ENCODE measurements at places on chromosomes 16 and 17.

GRCh38 chr17:43800736-43801135 is 20.5 kb downstream of the CFAP97D1 start:
- no peak for DNase-seq

DNA sequence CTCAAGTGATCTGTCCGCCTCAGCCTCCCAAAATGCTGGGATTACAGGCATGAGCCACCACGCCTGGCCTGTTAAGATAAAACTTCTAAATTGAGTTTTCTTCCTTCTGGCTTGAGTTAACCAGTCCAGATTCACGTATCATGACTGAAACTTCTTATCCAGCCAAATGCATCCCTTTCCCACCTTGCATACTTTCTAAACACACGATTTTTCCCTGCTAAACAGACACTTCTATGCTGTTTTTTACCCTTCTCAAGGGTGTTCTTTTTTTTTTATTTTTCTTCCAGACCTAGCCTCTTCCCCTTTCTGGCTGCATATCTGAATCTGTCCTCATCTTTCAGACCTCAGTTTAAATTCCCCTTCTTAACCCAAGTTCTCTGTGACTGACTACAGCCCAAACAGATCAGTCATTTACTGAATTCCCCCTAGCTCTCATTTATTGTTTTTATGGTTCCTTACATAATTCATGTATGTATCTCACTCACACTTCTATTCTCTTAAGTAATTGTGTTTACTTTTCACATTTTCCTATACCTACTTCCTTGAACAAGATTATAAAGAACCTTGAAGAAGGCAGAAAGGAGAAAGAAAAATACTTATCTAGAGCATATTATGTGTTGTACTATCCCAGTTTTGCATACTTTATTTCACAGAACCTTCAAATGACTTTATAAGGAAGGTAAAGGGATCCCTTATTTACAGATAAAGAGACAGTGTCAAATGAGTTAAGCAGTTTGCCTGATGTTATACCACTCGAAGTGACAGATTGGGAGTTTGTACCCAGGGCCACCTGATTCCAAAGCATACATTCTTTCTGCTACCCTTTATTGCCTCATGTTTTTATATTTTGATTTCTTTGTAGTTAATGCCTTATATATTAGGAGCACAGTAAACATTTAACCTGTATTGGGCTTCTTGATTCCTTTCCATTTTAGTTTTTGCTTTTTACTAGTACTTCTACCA is 5.2 kb downstream of the EVI2B start:
- no peak for DNase-seq

DNA sequence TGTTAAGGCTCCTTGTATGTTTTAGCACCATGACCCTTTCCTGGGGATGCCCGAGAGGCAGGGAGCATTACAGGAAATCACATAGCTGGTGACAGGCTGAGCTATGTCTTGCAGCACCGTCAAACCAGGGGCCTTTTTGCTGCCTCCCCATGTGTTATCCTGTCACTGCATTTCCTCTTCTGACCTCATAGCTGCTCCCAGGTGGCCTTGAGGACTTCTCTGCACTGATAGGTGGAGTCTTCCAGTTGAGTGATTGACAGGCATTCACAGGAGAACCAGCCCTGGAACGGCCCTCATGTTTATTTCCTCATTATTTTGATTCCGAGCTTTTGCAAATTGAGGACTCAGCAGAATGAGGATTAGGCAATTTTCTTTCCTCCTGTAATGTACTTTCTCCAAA is 349.6 kb downstream of the HAPSTR1 start:
- DNase-seq = no peak

GRCh38 chr16:4475880-4476788 is at the start of gene HMOX2:
HMOX2 (plus strand) TSS chr16:4476398; CDS start chr16:4505525, 29,127 bp downstream.
- DNase-seq = peak; percentile 87

- DNase-seq = no peak
Measured at GRCh38 chr17:34465789-34466188, 102.8 kb upstream of the CCL1 start.

GRCh38 chr16:47416869-47417268 is 44.0 kb downstream of the ITFG1 start:
- no peak for DNase-seq

DNA sequence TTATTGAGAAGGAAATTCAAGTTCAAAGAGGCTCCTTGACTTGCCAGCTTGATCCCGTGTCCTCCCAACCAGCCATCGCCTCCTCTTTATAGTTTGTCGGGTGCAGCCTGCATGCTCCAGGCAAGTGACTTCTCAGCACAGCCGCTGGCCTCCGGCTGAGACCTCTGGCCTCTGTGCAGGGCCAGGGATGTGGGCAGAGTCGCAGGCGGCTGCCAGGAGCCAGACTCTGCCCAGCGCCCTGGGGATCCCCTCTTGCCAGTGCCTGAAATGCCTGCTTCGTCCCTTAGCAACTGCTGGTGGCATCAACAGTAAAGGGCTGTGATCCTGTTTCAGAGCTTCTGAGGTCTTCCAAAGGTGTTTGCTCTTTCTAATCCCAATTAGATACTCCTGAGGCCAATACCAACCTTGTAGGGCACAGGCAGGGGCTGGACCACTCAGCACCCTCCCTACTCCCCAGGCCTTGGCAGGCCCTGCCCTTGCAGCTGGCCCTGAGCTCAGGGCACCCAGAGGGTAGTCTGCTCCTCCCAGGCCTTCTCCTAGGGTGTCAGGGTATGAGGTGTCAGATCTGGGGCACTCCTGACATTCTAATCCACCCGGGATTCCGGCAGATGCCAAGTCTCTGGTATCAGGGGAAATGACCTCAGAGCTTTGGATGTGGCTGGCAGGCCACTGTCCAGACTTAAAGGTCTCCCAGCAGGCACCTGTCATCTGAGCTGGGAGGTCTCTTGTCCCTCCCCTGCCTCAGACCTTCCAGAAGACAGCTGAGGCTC is 68.0 kb upstream of the SIAH1 start:
- DNase-seq = no peak

DNA sequence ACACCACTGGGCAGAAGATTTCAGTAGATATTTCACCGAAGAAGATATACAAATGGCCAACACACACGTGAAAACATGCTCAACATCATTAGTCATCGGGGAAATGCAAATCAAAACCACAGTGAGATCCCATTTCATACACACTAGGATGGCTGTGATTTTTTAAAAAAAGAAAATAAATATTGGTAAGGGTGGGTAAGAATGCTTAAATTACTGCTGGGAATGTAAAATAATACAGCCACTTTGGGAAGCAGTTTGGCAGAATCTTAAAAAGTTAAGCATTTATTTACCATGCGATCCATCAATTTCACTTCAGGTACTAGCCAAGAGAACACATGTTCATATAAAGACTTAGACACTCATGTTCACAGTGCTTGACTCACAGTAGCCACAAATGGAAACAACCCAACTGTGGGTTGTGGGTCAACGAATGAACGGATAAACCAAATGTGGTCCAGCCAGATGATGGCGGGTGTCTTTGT is 6.5 kb upstream of the C16orf74 start:
- DNase-seq = no peak

DNA sequence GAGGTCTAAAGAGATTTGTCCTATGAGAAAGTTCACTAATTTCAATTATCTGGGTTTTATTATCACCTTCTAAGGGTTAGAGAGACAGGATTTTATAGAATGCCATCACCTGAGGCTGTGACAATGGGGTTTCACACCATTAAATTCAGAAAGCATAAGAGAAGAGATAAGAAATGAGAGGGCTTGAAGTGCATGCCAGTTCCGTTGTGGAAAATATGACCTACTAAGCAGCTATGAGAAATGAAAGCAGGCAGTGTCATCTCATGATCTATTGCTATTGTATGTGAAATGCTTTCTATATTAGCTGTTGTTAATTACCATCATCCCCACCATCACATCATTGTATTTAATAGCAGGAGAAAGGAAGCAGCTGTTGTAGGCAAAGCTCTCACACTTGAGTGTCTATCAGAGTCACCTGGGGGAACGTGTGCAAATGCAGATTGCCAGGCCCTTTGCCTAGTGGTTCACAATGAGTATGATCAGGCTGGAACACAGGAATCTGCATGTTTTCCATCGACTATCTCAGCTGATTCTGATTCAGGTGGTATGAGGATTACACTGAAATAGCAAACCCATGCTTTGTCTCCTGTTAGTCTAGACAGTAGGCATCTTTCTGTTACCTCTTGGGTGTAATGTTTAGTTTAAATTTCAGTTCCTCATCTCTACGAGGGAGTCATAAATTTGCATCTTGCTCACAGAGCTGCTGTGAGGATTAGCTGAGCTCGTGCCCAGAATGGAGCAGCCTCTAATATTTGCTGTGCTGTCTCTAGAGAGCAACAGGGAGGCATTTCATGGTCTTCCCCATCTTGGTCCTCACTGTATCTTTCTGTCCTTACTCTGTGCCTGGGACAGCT is 256.4 kb downstream of the CDH13 start:
- no peak for DNase-seq
